Left ventricle myocardium superior (tissue), 1 donor: ENCODE measurements at places on chromosomes 5 and 9.

GRCh38 chr5:89756955-89757354 is 652.6 kb downstream of the CETN3 start:
- no peak for DNase-seq

- no peak for DNase-seq
Observed at GRCh38 chr5:135399794-135400542, 937 bp upstream of the MACROH2A1 start.

DNA sequence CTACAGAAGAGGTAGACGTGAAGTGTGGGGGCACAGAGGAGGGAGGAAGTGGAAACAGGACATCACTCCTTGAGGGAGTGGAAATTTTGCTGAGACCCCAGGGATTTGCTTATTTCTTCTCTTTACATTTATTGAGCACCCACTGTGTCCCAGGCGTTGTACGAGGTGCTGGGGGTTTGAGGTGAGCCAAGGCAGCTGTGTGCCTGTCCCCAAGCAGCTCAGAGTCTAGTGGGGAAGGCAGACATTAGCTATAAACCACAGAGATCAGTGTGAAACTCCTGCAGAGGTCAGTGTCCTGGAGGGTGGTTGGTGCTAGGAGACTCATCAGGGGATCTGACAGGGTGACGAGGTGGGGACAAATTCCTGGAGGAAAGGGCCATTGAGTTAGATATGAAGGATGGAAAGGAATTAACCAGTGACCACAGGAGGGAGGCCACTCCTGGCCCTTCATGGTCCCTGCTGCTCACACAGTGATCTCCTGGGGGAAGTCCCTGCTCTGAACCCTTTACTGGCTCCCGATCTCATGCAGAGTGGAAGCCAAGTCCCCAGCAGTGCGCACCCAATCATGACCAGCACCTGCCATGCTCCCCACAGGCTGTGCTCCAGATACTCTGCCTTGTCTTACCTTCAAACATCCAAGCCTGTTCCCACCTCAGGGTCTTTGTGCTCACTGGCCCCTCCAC is 3.4 kb upstream of the CXCL14 start:
- DNase-seq: no peak

GRCh38 chr5:177010153-177010552 is 3.6 kb upstream of the UIMC1 start:
- DNase-seq: no peak

DNA sequence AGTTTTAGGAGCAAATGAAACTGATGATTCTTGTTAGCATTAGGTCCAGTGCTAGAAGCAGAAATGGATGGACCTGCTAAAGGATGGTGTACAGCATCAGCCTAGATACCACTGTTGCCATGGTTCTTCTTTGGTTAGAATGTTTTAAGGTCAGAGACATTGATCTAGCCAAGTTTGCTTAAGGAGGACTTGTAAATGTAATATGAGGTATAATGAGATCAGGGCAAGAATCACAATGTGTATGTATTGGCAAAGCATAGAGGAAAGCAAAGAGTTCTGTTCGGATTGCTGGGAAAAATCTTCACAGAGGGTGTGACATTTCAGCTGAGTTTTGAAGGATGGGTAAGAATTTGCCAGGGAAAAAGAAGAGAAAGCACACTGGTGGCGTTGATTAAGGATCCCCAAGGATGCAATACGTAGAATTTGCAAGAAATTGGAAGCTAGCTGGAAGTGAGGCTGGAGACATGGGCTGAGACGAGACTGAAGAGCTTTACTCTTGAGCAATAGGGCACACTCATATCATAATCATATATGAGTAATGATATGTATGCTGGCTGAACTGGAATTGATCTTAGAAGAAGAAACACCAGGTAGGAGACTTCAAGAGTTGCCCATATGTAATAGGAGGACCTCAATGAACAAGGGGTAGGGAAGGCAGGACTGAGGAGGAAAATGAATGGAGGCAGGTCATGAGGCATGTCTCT is 102.0 kb downstream of the ZNF462 start:
- no peak for DNase-seq

- no peak for DNase-seq
Observed at GRCh38 chr5:86806206-86806605, 188.5 kb downstream of the COX7C start.

DNA sequence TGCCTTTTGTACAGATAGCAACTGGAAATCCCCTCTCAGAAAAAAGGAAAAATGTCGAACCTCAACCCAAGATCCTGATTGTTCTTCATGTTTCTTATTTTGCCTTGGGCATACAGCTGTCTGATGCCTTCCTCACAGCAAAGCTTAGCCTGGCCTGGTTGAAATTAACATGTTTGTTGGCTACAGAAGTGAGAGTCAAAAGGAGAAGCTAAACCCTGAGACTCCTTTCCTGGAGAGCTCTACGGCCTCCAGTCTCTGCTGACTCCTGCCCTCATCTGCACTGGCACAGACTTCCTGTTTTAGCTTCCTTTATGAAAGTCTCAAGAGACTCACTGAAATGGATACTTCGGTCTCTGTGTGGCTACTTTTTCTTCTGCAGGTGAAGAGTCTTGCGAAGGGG is 186.7 kb downstream of the PARP8 start:
- peak; percentile 22 for DNase-seq

GRCh38 chr9:89468281-89468960 is 29.5 kb downstream of the SEMA4D start:
- no peak for DNase-seq

DNA sequence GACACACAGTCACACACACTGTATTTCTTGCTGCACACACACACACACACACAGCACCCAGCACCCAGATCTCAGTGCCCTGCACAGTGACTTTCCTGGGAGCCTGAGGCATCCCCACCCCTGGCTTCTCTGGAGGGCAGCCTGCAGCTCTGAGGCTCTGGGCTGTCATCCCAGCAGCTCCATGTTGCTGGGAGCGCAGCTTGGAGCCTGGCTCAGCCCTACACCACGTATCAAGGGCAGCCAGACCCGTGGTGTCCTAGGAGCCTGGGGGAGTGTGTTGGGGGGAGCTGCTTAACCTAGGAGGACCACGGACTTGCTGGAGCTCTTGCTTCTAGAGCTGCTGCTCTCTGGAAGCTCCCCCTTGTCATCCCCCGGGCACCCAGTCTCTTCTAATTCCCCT is 5.2 kb downstream of the IER5L start:
- no peak for DNase-seq

- DNase-seq: no peak
Observed at GRCh38 chr9:34522091-34522887, 501 bp downstream of the ENHO start.

DNA sequence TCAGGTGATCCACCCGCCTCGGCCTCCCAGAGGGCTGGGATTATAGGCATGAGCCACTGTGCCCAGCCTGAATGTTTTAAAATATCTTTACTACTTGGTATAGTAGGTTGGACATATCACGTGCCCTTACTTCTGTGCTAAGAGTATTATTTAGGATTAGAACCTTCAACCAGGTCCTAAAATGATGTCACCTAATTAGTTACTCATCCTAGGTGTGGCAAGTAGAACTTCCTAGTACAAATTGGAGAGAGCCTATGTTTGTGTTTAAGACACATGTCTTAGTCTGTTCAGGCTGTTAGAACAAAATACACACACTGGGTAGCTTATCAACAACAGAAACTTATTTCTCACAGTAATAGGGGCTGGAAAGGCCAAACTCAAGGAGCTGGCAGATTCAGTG is 51.5 kb downstream of the ZFAND5 start:
- no peak for DNase-seq

GRCh38 chr5:39055768-39056398 is 18.3 kb downstream of the RICTOR start:
- DNase-seq: no peak
